NCI-H82 (cell line): ENCODE measurements at places on chromosomes 2 and 18.
A peak's percentile ranks its signal among the peaks of the same experiment; 100 is the strongest.

DNA sequence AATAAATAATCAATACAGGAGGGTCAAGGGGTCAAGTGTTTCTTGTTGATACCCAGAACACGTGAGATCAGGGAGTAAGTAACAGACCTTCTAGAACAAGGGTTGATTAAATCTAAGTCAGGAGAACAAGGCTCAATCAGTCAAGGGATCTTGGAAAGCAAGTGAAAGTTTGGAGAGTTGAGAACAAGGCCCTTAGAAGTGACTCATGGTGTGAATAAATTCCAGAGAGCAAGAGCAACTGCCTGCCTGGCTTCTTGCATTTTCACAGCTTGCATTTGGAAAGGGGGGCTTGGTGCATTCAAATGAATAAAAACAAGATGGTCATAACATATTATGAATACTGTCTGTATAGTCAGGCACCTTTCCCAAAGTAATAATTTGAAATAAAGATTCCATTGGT is 256.1 kb downstream of the DPP10 start:
- DNase-seq: no peak

DNA sequence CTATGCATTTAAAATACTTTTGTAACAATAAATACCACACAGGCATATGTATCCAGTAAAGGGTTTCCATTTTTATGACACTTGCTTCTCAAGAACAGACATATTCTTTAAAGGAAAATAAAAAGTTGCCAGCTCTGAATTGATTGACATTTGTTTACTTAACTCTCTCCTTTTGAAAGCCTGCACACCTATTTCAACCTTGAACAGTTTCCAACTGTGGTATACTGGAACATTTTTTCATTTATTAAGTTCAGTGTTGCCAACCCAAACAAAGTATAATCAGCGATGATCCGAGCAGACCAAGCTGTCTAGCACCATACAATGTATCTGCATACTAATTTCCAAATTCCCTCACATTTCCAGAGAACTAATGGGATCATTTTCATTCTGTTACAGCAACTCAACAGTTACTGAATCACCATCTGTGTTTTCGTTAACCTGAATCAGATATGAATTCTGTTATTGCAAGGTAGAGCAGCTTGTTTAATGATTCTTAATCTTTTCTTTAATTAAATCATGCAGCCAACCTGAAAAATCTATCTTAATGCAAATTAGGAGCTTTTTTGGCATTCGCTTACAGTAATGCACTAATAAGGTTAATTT is 725.5 kb upstream of the ZEB2 start:
- peak; percentile 13 for DNase-seq

DNA sequence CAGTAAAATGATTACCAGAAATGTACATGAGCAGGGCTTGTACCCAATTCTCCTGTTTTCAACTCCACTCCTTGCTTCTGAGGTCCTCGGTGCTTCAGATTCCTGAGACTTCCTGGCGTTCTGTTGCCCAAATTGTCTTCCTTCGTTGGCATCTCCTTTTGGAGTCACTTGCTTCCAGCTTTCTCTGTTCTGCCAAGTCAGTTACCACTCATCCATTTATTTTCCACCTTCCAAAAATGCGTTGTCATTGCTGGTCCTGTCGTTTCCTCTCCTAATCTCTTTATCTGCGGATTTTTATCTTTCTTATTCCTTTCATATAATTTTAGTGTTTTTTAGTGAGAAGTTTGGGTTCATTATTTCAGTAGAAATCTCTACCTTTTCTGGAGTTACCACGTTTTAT is 18.5 kb upstream of the EFR3B start:
- DNase-seq: no peak

DNA sequence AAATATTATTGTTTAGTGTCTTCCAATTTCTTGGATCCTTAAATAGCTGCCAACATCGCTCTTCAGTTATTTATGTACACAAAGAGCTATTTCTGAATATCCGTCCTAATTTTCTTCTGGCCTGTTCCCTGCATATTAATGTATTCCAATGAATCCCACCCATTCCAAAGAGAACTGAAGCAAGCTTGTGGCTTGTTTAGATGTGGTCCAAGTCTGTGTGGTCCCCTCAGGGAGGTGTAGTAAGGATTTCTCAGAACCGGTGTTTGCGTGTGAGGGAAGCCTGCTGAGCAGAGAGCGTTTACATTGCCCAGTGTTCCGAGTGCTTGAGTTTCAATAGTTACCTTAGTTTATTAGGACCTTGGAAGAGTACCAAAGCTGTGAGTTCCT is 25.1 kb upstream of the IL1R1 start:
- no peak for DNase-seq

DNA sequence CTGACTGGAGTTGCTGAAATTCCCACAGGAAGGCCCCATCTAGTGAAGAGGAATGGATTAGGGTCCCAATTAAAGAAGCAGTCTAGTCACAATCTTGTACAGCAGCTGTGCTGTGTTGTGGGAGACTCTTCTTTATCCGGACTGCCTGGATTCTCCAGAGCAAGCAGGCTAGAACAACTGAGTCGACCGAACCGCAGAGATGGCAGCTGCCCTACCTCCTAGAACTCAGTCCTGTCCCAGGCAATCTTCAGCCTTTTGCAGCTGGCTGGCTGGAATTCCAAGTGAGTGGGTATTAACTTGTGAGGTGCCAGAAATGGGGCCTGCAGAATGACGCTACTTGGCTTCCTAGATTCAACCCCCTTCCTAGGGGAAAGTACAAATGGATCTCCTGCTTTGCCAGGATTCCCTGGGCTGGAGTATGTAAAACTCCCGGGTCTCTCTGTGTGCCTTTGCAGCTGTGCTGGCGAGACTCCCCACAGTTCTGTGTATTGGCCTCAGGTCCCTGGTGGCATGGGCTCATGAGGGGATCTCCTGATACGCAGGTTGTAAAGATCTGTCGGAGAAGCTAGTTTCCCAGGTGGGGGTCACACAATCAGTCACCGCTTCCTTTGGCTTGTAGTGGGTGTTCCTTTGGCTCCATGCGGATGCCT is 1952.6 kb upstream of the LRRTM1 start:
- peak; percentile 84 for DNase-seq

DNA sequence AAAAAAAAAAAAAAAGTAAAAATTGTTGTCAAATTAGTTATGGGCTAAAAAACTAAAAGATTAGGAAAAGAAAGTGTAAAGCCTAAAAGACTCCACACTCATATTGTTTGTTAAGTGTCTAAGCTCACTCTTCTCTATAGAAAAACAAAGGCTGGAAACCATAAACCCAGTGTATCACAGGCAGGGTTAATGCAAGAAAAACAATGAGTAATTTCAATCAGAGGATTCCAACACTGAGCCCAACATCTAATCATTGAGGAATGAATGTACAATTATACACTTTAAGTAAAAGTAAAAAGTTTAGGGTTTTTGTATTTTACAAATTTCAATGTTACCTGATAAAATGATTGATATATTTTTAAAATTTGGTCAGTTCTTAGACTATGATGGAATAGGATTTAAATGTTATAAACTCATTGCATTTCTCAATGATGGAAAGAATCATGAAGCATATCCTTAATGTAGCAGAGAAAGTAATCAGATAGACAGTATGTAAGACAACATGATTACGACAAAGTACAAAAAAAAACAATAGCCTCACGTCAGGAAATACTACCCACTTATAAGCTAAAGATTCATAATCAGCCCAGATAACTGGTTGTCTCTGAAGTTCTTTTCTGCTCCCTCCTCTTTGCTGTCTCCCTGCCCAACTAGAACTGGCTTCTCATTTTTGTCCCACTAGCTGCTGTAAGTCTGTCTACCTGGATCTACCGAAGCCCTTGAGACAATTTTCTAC is 44.5 kb upstream of the SP3 start:
- no peak for DNase-seq

GRCh38 chr18:60311676-60312360 is 60.8 kb downstream of the MC4R start:
- DNase-seq: no peak

DNA sequence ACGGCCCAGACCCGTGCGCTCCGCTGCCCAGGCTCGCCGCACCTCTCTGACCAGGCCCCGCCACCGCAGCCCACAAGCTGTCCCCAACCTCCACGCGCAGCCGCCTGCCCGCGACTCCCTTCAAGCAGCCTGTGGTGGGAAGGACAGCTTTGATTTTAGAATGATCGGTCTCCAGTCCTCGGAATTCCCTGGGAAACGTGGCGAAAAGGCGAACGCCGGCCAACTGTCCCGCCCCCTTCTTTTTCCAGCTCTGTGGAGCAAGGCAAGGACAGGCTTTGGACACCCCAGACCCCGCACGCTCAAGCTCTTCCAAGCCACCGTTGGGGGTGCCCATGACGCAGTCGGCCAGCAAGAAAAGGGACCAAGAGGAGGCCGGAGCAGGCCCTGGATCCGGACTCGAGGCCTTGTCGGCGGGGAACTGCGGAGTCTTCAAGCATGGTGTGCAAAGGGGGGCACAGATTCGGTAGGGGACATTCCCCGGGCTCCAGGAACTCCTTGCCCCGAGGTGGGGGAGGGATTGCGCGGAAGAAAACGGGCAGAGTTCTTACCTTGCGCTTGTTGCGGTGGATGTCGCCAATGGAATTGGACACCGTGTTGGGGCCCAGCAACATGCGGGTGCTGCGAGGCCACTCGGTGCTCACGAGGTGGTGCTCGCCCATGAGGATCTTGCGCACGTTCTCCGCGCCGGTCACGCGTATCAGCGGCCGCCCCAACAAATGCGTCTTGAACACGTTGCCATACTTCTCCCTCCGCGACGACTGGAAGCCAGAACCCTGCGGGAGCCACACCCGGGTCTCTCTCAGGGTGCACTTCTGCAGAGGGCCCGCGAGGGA is 4.0 kb downstream of the CYP26B1 start:
- DNase-seq: no peak

GRCh38 chr2:239324456-239324855 is 76.4 kb downstream of the HDAC4 start:
- no peak for DNase-seq

DNA sequence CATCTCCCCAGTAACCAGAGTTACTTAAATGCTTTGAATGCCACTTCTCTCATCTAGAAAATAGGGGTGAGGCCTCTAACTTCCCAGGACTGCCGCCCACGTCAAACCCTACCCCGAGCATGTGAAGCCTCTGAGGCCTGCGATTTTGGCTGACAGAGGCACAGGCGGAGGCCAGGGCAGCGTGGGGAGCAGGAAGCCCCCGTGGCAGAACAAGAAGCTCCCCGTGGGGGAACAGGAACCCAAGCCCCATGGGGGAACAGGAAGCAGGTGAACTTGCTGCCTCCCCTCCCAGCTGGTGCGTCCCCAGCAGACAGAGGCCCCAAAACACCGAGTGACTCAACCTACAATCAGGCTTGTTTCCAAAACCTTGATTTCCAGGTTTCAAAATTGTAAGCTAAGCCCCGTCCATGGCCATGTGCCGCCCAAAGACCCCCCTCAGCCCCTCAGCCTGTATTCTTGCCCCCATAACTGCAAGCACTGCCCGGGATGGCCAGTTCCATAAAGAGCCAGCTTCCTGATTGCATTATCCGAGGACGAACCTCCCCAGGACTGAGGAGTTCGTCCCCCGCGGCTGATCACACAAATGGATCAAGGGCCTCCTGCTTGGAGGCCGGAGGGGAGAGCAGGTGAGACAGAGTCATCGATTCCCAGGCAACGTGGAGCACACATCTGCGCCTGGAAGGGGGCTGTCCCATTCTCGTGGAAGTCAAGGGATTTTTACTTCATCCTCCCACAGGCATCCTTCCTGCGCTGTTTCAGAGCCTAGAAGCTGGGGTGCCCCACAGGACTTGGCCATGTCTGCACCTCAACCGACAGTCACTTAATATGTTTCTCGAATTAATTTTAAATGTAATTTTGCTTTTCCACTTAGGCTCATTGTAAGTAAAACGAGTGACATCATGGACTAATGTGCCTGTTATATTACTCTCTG is 36.3 kb upstream of the CTDP1 start:
- no peak for DNase-seq

DNA sequence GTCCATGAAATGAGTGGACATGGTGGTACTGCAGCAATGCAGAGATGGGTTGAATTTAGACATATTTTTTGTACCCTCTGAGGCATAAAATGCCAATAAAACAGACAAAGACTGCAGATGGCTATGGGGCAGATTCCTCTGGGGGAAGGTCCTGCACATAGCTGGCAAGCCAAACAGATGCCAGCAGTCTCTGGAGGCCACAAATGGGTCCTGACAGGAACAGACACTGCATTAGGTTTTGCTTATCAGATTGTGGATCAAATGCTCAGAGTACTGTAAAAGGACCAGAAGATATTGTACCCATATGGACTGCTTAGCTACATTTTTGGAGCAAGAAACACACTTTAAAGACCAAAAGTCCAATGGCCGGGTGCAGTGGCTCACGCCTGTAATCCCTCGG is 40.9 kb upstream of the ORC2 start:
- DNase-seq: no peak

DNA sequence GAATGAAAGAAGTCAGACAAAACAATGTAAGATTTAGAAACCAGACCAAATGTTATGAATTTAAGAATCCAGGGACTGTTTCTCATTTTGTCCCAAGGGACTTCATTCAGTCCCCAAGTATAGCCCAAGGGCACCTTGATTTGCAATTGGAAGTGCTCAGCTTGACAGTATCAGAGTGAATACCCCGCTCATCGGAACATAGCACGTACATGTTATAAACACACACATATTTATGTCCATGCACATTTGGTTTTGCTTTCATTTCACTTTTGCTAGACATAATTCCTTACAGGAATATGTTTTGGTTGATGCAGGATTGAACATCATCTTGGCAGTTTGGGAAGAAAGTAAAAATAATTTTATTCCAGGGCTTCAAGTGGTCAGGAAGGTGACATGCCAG is 100.2 kb downstream of the PID1 start:
- no peak for DNase-seq

- no peak for DNase-seq
Observed at GRCh38 chr2:126849486-126849885, 49.2 kb upstream of the TEX51 start.
